Sigmoid colon (tissue), 7 donors: ENCODE measurements at places on chromosomes 13 and 19. TPM values are rescaled to one million over a fixed set of nuclear protein-coding genes. Genes with fewer than 3 reads are reported as not detected.

PTH2 gene
- not detected for total RNA-seq

ELSPBP1 gene
- total RNA-seq = not detected

BCAM gene
- total RNA-seq = 11.8 TPM

RYR1 gene
- total RNA-seq = 2.8 TPM

SMIM17 gene
- 0.99 TPM for total RNA-seq

DACT3 gene
- 53.8 TPM for total RNA-seq

ADM5 gene
- total RNA-seq = 0.49 TPM

CXCL17 gene
- not detected for total RNA-seq

CLEC11A gene
- 18.9 TPM for total RNA-seq

FUT1 gene
- total RNA-seq = not detected

SIAH3 gene
- total RNA-seq = not detected

NANOS3 gene
- total RNA-seq = not detected

SHANK1 gene
- under 0.01 TPM for total RNA-seq

IL11 gene
- not detected for total RNA-seq

DNA sequence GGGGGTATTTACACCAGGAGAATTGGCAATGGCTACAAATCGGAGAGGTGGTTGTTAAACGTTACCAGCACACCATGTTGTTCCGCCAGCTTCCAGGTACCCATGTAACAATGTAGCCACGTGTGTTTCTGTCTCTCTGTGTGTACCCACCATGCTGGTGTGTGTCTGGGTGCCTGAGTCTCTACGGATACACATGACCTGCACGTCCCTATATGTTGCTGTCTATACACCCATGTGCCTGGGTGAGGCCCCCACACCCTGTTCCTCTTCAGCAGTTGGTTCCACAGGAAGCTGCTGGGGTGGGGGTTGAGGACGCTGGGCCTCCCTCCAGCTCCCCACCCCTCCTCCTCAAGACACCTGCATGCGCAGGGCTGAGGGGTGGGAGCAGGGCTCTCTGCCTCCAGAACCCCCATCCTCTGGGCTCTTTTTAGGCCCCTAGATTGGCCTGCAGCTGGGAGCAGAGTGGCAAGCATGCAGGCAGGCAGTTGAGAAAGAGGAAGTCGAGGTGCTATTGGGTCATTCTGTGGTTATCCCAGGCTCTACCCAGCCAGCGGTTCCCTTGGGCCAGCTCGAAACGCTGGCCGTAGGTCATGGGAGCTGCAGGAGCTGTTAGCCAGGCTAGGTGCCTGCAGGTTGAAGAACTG lies at the start of gene ARHGEF18:
Gene ARHGEF18 (plus strand): TSS at position 351 of the 644 bp plus-strand sequence. CDS start 13,954 bp downstream, outside the sequence.
- no peaks in the 10 kb centered on the region for H3K4me1 ChIP-seq
- no peaks in the 10 kb centered on the region for H3K27me3 ChIP-seq
- H3K36me3 ChIP-seq = no peaks in the 10 kb centered on the region
- DNase-seq = peak; percentile 61

DNA sequence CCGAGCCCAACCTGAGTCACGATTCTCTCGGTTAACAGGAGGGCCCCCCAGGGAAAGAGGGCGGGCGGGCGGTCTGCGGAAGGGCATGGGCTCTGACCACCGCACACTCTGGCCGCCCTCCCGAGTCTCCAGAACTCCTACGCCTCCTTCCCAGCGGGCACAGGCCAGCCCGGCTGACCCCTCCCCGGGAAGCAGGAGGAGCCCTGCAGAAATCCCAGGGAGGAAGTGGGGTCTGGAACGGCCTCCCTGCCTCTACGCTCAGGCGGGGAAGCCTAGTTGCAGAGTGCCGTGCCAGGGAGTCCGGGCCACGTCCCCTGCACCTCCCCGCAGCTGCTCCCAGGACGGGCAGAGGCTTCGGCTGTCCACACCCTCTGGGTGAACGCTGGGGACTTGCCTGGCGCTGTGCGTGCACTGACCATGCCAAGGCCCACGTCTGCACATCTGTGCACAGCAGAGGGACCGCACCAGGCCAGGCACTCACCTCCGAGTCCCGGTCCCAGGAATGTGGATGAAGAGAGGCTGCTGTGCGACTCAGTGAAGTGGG lies 20.8 kb downstream of the TCF3 start:
- no peak overlapping the region for H3K4me3 ChIP-seq
- peaks cover 11% of the 10 kb centered on the region for H3K36me3 ChIP-seq
- H3K27ac ChIP-seq = no peak overlapping the region
- no peaks in the 10 kb centered on the region for H3K27me3 ChIP-seq
- no peaks in the 10 kb centered on the region for H3K4me1 ChIP-seq
- no peak for DNase-seq

- H3K4me3 ChIP-seq = no peak overlapping the region
- H3K27me3 ChIP-seq = no peaks in the 10 kb centered on the region
- DNase-seq = no peak
- no peak overlapping the region for H3K27ac ChIP-seq
Measured at GRCh38 chr13:30774214-30774730, 38.9 kb downstream of the ALOX5AP start.

DNA sequence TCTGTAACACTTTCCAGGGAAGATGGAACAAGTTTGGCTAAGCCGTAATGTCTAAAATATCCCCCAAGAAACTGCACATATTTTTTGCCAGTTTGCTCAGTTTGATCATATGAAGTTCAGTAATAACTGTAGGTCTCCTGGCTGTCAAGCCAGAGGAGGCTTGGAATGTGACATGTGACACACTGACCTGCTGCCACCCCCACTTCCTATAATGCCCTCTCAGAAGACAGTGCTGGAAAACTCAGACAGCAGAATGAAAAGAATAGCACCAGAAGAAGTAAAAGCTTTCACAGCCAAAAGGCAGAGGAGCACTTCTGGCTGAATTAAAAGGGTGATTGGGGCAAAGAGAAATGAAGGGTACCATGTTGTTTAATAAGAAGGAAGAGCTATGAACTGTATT lies 67.4 kb upstream of the UBAC2 start:
- no peak overlapping the region for H3K4me3 ChIP-seq
- H3K27ac ChIP-seq = no peak overlapping the region
- H3K36me3 ChIP-seq = no peaks in the 10 kb centered on the region
- H3K27me3 ChIP-seq = no peaks in the 10 kb centered on the region

DNA sequence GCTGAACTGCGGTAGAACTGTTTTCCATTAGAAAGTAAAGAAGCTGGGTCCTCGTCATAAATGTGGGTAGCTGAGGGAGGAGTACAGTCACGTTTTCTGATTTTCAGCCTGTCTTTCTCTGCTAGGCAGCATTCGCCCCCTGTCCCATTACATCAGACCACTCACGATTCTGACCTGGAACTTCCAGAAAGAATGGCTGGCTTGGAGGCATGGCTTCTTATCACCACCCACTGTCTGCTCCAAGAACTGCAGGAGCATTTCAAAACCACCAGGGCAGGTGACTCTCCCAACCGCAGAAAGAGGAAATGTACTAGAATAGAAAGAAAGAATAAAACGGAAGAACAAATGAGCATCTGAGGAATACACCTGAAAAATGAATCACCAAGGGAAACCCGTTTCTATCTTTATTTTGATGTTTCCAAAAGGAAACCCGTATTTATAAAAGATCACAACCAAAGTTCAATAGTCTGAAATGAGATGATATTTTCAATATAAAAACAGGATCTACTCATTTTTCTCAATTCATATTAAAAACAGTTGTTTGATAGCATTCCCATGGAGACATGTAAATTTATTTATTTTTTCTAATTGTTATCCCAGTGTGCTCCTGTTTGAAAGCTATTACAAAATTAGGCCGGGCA lies 22.1 kb upstream of the POMP start:
- no peaks in the 10 kb centered on the region for H3K36me3 ChIP-seq
- no peaks in the 10 kb centered on the region for H3K27me3 ChIP-seq

- H3K36me3 ChIP-seq = no peaks in the 10 kb centered on the region
- H3K4me1 ChIP-seq = peaks cover 28% of the 10 kb centered on the region
- peak overlapping the region; percentile 89 for H3K27ac ChIP-seq
- no peak for DNase-seq
- no peaks in the 10 kb centered on the region for H3K27me3 ChIP-seq
Measured at GRCh38 chr19:2609389-2610116, 92.9 kb downstream of the GNG7 start.

DNA sequence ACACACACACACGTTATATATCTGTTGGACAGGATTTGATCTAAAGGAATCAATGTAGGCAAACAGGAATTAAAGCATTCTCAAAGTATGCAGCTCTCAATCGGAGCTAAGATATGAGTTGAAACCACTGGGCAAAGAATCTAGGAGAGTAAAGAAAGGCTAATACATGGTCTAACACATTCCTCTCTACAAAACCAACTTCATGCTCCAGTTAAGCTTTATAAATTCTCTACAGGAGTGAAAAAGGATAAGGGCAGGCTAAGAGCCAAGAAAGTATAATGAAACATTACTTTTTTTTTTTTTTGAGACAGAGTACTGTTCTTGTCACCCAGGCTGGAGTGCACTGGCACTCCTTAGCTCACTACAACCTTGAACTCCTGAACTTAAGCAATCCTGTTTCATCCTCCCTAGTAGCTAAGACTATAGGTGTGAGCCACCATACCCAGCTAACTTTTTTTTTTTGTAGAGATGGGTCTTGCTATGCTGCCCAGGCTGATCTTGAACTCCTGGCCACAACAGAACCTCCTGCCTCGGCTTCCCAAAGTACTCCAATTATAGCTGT lies 10.6 kb downstream of the FBXL3 start:
- DNase-seq = no peak
- H3K4me1 ChIP-seq = no peaks in the 10 kb centered on the region
- H3K27ac ChIP-seq = no peak overlapping the region
- H3K27me3 ChIP-seq = no peaks in the 10 kb centered on the region
- H3K4me3 ChIP-seq = no peak overlapping the region
- H3K36me3 ChIP-seq = peaks cover 71% of the 10 kb centered on the region

DNA sequence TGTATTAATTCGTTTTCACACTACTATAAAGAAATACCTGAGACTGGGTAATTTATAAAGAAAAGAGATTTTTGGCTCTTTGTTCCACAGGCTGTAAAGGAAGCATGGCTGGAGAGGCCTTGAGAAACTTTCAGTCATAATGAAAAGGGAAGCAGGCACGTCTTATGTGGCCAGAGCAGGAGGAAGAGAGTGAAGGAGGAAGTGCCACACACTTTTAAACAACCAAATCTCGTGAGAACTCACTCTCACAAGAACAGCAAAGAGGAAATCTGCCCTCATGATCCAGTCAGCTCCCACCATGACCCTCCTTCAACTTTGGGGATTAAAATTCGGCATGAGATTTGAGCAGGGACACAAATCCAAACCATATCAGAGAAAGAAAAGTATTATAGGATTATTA lies 1255.9 kb upstream of the MIR17HG start:
- H3K27me3 ChIP-seq = no peaks in the 10 kb centered on the region
- H3K4me1 ChIP-seq = no peaks in the 10 kb centered on the region
- DNase-seq = no peak
- H3K36me3 ChIP-seq = no peaks in the 10 kb centered on the region
- no peak overlapping the region for H3K27ac ChIP-seq
- no peak overlapping the region for H3K4me3 ChIP-seq

GRCh38 chr19:29105629-29106292 lies 107.2 kb downstream of the UQCRFS1 start:
- no peak for DNase-seq
- peaks cover 6% of the 10 kb centered on the region for H3K4me1 ChIP-seq
- no peak overlapping the region for H3K27ac ChIP-seq
- H3K36me3 ChIP-seq = no peaks in the 10 kb centered on the region
- no peaks in the 10 kb centered on the region for H3K27me3 ChIP-seq
